ENCODE measurements at places on chromosomes 2 and 18.

DNA sequence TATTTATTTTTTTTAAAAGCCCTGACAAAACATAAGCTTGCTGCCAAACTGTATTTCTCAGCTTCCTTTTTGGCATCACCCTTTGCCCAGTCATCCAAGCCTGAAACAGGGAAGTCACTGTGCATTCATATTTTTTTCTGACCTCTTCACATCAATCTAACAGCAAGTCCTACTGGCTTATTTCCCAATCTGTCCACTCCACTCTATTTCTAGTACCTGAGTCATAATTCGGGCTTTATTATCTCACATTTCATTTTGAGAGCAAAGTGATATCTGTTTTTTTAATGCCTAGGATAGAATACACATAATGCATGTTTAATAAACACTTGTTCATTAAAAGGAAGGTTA, 5.1 kb downstream of the HNMT start:
- no peak for DNase-seq

DNA sequence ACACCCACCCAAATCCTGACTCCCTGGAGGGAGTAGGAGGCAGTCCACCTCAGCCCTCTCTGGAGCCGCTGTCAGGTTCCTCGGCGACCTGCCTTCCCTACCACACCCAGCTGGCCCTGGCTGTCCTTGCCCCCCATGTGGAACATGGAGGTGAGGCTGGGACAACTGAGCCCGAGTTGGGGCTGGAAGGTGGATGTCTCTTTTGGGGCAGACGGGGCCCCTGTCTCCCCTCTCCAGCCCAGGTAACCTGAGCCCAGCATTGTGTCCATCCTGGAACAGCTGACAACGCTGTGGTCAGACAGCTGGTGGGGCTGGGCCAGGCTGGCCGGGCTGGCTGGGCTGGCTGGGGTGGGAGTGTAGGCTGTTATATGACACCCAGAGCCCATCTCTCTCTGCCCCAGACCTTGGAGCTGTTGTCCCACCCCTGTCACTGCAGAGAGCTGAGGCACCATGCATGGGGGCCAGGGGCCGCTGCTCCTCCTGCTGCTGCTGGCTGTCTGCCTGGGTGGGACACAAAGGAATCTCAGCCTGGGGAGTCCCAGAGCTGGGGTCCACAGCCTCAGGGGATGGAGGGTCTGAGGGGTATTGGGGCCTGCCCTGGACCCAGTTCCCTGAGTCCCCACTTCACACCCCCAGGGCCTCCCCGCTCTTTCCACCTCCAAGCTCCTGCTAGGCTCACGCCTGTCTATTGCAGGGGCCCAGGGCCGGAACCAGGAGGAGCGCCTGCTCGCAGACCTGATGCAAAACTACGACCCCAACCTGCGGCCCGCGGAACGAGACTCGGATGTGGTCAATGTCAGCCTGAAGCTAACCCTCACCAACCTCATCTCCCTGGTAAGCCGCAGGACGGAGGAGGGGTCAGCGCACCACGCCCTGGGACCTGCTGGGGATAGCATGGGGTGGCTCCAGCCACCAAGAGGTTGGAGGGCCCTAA, at the start of gene CHRNG:
CHRNG (plus strand) TSS at position 395 of the 934 bp plus-strand sequence; CDS start at position 451, 56 bp downstream.
- DNase-seq: no peak

DNA sequence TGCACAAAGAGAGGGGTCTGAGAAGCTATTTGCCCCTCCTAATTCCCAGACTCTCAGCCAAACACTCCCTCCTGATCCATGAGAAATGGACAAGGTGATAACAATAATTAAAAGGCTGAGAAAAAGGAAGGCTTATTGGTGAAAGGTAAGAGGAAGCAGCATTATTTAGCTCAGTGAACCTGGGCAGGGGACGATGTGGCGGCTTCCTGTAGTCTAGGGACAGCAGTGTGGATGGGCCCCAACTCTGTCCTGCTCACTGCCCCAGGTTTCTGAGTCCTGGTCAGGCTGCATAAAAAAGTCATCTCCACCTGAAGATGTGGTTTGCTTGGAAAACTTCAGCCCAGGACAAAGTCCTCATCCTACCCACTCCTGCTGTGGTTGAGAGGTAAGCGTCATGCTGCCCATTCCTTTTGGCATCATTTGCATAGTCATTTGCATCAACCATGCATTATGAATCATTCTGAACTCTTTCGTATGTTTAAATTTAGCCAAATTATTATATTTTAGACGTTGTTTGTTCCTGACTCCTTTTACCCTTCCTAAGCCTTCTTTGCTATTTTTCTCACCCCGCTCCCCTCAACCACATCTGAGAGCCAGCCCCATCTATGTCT, 126.8 kb downstream of the CLIP4 start:
- DNase-seq: no peak

GRCh38 chr2:219571311-219572236, at the start of gene OBSL1:
Gene OBSL1, minus strand, starts transcription at chr2:219571539. Its CDS starts 307 bp downstream, at chr2:219571232.
- DNase-seq: no peak

- DNase-seq: no peak
Measured at GRCh38 chr2:151102226-151102625, 159.4 kb downstream of the RBM43 start.

- DNase-seq: no peak
Measured at GRCh38 chr2:37585982-37586621, 85.3 kb downstream of the CDC42EP3 start.

DNA sequence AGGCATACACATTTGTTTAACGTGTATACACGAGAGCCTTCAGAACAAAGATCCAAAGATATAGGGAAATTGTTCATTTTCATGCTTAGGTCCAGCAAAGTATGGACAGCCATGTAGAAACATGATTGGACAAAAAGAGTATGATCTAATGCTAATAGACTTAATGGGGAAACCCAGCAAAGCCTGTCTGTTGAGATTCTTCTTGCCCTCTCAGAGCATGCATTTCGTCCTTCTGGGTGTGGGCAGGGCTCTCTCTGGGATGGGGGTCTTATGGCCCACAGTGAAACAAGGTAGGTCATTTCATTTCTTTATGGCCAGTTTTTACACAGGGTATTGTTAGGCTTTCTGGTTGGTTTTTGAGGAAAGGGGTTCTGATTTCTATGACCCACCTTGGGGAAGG, 124.4 kb downstream of the COMMD1 start:
- DNase-seq: no peak

GRCh38 chr2:197168705-197169104, 141.9 kb downstream of the ANKRD44 start:
- no peak for DNase-seq

- DNase-seq: no peak
Measured at GRCh38 chr2:26449278-26450030, 28.5 kb downstream of the OTOF start.

GRCh38 chr2:131426727-131427126, 49.2 kb upstream of the TUBA3D start:
- DNase-seq: no peak

DNA sequence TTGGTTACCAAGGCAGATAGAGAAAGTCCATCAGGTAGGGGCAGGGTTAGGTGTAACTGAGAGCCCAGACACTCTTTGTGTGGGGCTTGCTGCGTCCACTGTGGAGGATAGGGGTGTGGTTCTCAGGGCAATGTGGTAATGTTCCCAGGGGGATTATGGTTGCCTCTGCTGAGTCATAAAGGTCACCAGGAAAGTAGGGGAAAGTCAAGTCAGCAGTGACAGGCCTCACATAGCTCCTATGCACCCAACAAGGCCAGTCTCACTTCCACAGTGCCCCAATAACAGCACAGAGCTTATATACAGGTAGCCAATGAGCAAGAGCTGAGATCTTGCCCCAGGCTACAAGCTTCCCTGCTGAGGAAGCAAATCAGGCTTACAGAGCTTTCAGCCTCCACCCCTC, 1438.0 kb upstream of the ZEB2 start:
- no peak for DNase-seq

DNA sequence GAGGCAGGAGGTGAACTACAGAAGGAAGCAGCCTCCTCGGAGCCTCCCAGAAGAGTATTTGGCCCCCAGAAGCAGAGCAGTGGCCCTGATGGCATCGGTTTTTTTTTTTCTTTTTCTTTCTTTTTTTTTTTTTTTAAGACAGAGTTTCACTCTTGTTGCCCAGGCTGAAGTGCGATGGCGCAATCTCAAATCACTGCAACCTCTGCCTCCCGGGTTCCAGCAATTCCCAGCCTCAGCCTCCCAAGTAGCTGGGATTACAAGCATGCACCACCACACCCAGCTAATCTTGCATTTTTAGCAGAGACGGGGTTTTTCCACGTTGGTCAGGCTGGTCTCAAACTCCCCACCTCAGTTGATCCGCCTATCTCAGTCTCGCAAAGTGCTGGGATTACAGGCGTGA, 34.8 kb upstream of the NCKAP5 start:
- no peak for DNase-seq

DNA sequence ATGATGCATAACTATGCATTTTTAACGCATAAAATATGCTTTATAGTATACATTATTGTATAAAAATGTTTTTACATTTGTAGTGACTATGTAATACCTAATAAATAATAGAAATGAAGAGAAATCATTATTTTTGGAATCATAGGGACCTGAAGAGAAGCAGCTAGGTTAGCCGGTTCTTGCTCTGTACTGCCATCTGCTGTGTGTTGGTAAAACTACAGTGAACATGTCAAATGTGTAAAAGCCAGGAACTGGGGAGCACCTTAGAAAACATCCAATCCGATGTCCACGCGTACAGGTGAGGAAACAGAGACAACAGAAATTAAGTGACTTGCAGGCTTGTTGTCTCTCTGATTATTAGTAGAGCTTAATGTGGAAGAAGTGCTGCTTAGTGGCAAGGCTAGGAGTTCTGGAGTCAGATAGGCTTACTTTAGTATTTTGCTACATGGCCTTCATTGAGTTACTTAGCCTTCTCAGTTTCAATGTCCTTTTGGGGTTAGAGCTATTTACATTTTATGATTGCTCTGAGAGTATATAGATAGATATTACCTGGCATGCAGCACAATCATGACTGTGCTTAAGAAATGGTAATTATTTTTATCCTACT, 386.5 kb downstream of the DLGAP1 start:
- DNase-seq: no peak

GRCh38 chr2:150809103-150809502, 321.6 kb upstream of the RND3 start:
- no peak for DNase-seq

DNA sequence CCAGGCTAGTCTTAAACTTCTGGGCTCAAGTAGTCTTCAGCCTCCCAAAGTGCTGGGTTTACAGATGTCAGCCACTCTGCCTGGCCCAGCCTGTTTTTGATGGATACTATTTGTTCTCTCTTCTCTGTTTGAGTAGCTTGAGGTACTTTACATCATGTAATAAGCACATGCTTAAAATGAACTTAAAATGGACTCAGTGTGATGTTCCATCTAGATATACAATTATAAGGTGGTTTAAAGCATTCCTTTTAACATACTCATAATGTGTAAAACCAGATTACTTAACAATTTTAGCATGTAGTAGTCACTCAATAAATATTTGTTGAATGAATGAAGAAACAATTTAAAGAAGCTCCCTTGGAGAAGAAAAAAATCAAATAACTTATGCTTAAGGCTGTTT, 9.6 kb downstream of the PTPRM start:
- no peak for DNase-seq

GRCh38 chr2:127504552-127505430, 21.5 kb downstream of the IWS1 start:
- no peak for DNase-seq

GRCh38 chr2:224969633-224970260, 72.5 kb downstream of the DOCK10 start:
- DNase-seq: no peak

DNA sequence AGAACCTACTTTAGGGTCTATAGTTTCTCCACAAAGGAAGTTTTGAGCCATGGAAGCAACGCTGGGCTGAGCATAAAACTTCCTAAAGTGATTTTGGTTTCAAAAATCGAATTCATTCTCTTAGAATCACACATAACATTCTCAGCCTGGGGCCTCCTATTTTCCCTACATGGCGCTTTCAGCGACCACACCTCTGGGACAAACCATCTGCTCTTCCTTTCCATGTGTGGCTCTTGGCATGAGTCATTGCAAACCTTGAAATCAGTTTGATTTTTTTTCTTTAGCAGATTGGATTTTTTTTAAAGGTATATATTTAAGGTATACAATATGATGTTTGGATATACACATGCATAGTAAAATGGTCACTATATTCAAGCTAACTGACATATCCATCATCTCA, 72.5 kb upstream of the APCDD1 start:
- DNase-seq: no peak

DNA sequence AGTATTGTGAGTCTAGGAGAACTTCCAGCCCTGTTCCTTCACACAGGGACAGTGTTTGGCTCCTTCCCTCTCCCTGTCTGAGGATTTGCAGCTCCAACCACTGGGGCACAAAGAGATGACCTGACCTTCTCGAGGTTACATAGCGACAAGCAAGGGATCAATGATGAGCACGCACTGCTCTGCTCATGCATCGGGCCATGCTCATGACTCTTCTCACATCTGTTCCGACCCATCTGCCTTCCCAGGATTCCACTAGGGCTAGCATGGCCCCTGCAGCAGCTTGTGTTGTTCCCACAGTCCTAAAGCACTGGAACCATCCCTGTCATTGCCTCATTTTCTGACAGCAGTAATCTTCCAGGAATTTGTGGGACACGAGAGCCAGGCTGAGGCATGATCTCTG, 78.8 kb upstream of the ARHGAP28 start:
- DNase-seq: no peak

DNA sequence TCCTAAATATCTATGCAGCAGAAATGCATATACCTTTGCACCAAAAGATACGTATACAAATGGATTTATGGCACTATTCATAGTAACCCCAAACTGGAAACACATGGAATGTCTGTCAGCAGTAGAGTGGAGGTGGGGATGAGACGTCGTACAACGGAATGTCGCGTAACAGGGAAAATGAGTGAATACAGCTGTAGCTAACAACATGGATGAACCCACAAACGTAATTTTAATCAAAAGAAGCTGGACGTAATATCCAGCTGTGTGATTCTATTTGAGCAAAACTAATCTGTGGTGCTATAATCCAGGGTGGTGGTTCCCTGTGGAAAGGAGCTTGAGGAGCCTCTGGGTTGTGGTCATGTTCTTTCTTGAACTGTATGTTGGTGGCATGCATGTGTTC, 89.9 kb downstream of the MTA3 start:
- DNase-seq: no peak

DNA sequence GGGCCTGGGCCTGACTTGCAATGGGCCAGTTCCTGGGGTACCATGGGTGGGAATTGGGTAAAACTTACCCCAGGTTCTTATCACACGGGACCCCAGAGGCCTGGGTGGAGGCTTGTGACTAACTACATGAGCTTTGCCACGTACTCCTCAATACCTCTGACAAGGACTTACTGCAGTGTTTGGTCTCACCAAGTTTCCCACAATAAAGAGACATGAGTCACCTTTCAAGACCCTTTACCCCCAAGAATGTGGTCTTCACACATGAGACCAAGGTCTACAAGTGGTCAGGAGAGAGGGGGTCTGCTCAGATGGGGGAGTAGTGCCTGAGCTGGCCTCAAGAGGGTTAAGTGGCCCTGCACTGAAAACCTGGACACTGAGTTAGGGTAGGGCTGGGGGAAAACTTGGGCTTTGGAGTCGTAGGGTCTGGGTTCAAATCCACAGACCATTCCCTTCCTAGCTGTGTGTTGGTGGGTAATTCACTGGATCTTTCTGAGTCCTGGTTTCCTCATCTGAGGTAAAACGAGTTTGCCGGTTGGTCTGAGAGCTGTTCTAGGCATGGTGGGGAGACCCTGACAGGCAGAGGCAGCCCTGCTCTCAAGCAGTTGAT, 2.0 kb upstream of the GNLY start:
- DNase-seq: no peak

- DNase-seq: no peak
Measured at GRCh38 chr18:519019-519879, 18.7 kb upstream of the COLEC12 start.
